ENCODE measurements at places on chromosomes 3 and 15.
A peak's percentile ranks its signal among the peaks of the same experiment; 100 is the strongest.

GRCh38 chr15:92614791-92615785 lies 40.5 kb downstream of the FAM174B start:
- DNase-seq, result no peak

DNA sequence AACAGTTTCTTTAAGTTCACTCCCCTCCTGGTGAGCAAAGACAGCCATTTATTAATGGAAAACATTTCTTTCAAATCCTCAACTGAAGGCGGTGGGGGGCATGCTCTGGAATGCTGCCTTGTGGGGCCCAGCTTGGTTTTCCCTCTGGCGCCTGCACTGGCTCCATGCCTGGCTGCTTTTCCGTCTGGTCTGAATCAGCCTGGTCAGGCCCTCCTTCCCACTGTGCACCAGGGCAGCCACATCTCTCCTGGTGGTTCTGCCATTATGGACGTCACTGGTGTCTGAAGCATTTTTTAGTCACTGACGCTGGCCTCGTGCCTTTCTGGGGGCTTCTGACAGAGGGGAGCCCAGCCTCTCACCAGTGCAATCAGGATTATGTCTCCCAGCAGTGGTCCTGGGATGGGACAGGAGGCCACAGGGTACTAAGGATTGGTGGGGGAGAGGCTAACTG lies 57.6 kb upstream of the APEH start:
- no peak for DNase-seq

- DNase-seq, result no peak
Observed at GRCh38 chr15:37125143-37125542, 24.8 kb upstream of the MEIS2 start.

DNA sequence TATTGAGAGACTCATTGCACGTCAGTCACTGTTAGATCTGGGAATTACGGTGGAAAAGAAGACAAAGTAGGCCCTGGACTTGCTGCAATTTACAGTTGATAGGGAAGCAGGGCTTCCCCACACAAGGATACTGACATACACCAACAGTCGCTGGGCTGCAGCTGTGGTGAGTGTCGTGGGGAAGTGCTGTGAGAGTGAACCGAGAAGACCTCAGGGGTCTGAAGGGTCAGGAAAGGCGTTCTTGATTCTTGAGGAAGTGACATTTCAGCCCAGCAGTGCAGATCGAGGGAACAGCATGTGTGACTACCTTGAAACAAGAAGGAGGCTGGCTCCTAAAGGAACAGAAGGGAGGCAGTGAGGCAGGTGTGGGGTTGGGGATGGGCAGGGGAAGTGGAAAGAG lies 22.5 kb downstream of the MYZAP start:
- no peak for DNase-seq

DNA sequence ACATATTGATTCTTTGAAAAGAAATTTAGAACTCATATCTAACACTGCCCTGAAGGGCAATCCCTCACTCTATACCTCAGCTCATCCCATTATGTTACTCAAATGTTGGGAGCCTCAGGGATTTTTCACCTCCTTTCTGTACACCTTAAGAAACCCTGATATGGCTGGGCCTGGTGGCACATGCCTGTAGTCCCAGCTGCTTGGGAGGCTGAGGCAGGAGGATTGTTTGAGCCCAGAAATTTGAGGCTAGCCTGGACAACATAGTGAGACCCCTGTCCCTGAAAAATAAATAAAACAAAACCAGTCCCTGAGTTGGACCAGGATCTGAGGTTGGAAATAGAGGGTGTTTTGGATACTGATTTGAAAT lies 27.6 kb downstream of the NDUFB4 start:
- no peak for DNase-seq

DNA sequence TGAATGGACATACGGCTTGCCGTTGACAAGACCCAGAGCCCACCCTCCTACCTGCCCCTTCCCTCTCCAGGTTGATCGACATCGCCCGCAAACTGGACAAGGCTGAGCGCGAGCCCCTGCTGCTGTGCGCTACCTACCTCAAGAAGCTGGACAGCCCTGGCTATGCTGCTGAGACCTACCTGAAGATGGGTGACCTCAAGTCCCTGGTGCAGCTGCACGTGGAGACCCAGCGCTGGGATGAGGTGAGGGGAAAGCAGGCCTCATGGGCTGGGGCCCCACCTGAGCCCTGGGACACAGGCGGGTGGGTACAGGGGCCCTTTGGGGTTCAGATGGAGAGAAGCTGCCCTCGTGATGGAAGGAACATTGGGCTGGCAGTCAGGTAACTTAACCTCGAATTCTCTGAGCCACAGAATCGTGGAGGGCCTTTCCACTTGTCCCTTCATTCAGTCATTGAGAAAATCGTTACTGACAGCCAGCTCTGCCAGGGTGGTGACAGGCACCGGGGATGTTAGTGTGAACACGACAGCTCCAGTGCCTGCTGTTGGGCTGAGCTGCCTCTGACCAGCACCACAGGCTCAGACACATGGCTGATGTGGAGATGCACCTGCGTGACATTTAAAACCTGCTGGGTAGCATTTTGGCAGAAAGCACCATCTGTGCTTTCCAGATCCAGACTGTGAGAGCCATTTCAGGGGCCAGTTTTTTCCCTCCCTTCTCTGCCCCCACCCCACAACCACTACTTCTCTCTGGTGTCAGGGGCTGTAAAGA lies 25.6 kb upstream of the RHO start:
- DNase-seq, result no peak

GRCh38 chr3:58085616-58086015 lies 77.4 kb downstream of the FLNB start:
- DNase-seq, result no peak

- peak; percentile 54 for DNase-seq
Observed at GRCh38 chr15:89494941-89495637, 1.3 kb downstream of the RHCG start.

GRCh38 chr3:60707452-60708020 lies 543.7 kb downstream of the FHIT start:
- DNase-seq, result no peak

DNA sequence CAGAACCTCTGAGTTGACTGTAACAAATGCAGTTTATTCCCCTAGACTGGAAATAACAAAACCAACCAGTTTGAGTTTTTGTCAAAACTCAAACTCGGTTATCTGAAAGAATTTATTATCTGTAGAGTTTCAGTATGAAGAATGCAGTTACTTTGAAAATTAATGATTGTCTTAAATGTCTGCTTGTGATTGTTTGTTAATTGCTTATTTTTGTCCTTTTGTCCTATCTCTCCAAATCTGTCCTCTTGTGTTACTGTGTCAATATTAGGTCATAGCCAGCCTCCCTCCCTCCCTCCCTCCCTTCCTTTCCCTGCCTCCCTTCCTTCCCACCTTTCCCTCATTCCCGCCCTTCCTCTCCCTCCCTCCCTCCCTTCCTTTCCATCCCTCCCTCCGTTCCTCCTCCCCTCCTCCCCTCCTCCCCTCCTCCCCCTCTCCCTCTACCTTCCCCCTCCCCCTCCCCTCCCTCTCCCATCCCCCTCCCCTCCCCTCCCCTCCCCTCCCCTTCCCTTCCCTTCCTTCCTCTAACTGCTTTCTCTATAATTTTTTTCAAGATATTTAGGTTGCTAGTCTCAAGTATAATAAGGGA lies 153.5 kb downstream of the FNDC3B start:
- DNase-seq, result no peak

- no peak for DNase-seq
Observed at GRCh38 chr3:87792198-87792533, 266.6 kb downstream of the CGGBP1 start.

GRCh38 chr15:85831415-85832113 lies 36.8 kb upstream of the KLHL25 start:
- DNase-seq, result peak; percentile 42

DNA sequence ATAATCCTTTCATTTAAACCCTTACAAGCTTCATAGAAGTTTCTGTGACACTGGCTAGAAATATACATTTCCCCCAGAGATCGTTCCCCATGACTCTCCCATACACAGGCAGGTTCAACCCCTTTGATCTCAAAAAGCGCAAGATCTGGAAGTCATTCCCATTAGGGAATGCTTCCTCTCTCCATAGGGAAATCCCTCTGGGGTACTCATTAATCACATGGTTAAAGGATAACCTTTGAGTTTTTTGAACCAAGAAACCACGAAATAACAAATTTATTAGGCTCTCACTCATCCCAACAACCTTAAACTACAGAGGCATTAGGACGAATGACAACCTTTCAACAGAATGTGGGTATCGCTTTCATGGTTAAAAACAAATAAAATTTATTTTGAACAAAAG lies 211.9 kb upstream of the PRICKLE2 start:
- no peak for DNase-seq

DNA sequence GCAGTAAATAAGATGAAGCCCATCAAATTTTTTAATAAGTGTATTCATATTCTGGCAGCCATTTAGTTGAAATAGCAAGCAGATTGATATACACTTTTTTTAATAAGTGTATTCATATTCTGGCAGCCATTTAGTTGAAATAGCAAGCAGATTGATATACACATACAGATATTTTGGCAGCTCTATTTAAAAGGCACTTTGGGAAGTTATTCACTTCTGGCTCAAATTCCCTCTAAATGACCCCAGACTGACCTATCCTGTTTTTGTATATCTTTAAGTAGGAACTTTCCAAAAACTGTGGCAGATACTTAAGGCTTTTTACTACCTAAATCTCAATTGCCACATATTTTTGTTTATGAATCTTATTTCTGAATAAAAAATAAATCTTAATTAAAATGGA lies 122.3 kb downstream of the PLD1 start:
- no peak for DNase-seq

DNA sequence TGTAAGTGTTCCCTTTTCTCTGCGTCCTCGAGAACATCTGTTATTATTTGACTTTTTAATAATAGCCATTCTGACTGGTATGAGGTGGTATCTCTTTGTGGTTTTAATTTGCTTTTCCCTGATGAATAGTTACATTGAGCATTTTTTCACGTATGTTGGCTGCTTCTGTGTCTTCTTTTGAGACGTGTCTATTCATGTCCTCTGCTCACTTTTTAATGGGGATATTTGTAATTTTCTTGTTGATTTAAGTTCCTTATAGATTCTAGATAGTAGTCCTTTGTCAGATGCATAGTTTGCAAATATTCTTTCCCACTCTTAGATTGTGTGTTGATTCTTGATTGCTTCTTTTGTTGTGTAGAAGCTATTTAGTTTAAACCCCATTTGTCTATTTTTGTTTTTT lies 179.2 kb downstream of the DOCK3 start:
- DNase-seq, result no peak

DNA sequence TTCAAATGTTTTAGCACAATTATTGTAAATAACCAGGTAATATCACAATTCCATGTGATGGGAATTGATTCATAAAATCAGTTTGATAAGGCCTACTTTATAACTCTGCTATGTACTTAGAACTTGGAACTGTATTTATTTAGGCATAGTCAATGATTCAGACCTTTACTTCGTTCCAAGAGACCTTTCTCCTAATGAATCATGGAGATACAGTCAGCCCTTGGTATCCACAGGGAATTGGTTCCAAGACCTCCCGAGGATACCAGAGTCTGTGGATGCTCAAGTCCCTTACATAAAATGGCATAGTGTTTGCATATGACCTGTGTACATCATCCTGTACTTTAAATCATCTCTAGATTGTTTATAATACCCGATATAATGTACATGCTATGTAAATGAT lies 60.8 kb upstream of the UMPS start:
- DNase-seq, result no peak

- no peak for DNase-seq
Observed at GRCh38 chr3:105700575-105700974, 168.2 kb downstream of the CBLB start.

DNA sequence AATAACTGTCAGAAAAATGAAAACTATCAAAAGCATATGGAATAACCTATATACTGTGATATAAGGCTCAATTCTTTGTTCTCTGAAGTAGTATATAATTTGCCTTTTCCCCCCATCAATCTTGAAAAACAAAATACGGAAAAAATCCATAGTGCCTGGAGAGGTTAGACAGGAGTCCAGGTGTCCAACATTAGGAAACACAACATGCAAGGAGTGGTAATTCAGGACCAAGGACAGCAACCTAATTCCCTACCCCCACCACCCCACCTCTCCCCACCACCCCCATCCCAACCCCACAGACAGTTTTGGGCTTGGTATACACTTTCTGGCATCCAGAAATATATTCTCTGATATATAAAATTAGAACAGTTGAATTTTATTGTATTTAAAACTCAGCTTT lies 55.1 kb upstream of the SLC25A26 start:
- no peak for DNase-seq

- no peak for DNase-seq
Observed at GRCh38 chr15:101187820-101188636, 63.8 kb downstream of the CHSY1 start.

DNA sequence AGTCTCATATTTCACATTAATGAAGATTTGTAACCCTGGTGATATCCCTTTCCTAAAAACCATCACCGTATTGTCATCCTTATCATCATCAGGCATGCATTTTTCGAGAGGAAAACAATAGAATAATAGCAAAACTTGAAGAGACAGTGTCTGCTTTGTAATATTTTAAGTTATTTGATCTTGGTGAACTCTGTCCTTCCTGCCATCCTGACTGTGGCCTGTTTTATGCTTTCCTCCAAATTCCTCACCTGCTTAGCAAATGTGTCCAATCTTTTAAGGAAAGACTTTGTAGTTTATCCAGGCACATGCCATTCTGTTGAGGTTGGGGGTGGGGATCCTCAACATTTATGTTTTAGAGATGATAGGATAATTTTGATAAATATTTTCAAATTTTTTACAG lies 306.1 kb upstream of the COL8A1 start:
- DNase-seq, result no peak

DNA sequence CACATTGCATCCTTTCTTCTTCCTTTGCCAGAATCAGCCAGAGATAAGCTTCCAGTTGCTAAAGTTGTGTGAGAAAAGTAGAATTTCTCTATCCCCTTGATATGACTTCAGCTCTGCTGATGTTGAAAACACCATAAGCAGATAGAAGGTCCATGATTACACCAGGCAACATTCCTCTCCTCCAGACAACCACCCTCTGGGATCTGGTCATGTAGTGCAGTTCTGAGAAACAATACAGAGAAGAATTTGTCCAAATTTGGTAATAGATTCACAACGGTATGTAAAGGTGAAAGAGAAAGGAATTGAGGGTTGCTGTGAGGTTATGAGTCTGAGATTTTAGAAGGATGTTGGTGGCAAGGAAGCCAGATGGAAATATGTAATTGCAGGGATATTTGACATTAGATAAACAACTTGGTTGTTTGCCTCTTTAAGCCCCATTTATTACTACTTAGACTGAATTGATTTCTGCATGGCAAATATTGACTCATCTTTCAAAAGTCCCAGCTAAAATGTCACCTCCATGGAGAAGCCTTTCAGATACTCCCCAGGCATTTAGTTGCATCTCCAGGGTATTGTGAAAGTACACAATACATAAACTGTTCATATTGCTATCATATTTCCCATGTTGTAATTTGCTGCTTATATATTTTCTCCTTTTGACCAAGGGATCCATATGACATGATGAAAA lies 134.9 kb downstream of the GAP43 start:
- DNase-seq, result no peak
